Uterus (tissue), 4 donors: ENCODE measurements at places on chromosomes 12 and 14. TPM values are rescaled to one million over a fixed set of nuclear protein-coding genes. Genes with fewer than 3 reads are reported as not detected.

The GNB3 gene
- under 0.01 TPM for total RNA-seq

The DLGAP5 gene
- total RNA-seq = not detected

The ASIC1 gene
- 3.5 TPM for total RNA-seq

The NOS1 gene
- total RNA-seq = not detected

The OR10AD1 gene
- not detected for total RNA-seq
